T-helper 17 cell (primary cell): ENCODE measurements at places on chromosomes 13 and 19.

- no peak for DNase-seq
These were observed 113.2 kb downstream of the TM9SF2 start for GRCh38 chr13:99614465-99614885.

- no peak for DNase-seq
These were observed 379.0 kb downstream of the DNAJC15 start for GRCh38 chr13:43402380-43402779.

- DNase-seq = no peak
These were observed 31.6 kb upstream of the SLC46A3 start for GRCh38 chr13:28750187-28751045.

GRCh38 chr19:1984357-1984756 lies 31.2 kb downstream of the BTBD2 start:
- no peak for DNase-seq

GRCh38 chr19:14113762-14114414 lies 3.7 kb downstream of the PRKACA start:
- DNase-seq = peak; percentile 17

DNA sequence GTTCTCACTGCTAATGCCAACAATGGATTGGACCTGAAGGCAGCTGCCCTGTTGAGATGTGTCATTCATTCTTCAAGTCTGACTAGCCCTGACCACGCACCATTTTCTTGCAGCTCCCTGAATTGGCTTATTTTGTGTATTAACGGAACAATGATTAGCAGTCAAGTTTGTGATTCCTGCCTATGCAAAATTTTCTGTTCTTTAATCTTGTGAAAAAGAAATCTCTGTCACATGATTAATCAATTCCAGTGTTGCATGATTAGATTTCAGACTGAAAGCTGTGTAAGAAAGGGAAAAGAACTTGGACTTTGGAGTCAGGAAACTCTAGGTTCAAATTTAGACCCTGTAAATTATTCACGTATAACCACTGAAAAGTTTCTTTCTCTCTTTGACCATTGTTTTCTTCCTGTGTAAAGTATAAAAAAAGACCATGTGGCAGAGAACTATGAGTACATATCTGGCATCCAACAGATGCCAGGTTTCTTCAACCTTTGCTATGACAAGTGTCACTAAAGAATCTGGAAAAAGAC lies 64.5 kb upstream of the SLC10A2 start:
- no peak for DNase-seq

GRCh38 chr13:111549464-111549863 lies 229.0 kb downstream of the TEX29 start:
- no peak for DNase-seq

DNA sequence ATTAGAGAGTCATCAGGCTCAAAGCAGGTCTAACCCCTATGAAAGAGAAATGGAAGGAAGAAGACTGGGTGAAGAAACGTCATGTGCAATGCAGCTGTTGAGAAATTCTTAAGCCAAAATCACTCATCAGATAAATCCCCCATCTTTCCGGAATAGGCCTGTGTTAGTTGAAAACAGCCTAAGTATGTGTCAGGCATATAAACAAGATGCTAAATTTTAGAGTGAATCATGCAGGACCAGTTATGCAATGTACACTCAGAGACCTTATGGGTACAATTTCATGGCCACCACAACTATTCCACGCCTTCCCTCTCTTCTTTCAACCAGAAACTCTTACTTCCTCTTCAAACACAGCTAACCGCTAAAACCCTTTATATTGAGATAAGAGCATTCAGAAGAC lies 717.7 kb upstream of the ATXN8OS start:
- no peak for DNase-seq

- DNase-seq = peak; percentile 17
These were observed 717 bp downstream of the SPRYD7 start for GRCh38 chr13:49935171-49936074.

DNA sequence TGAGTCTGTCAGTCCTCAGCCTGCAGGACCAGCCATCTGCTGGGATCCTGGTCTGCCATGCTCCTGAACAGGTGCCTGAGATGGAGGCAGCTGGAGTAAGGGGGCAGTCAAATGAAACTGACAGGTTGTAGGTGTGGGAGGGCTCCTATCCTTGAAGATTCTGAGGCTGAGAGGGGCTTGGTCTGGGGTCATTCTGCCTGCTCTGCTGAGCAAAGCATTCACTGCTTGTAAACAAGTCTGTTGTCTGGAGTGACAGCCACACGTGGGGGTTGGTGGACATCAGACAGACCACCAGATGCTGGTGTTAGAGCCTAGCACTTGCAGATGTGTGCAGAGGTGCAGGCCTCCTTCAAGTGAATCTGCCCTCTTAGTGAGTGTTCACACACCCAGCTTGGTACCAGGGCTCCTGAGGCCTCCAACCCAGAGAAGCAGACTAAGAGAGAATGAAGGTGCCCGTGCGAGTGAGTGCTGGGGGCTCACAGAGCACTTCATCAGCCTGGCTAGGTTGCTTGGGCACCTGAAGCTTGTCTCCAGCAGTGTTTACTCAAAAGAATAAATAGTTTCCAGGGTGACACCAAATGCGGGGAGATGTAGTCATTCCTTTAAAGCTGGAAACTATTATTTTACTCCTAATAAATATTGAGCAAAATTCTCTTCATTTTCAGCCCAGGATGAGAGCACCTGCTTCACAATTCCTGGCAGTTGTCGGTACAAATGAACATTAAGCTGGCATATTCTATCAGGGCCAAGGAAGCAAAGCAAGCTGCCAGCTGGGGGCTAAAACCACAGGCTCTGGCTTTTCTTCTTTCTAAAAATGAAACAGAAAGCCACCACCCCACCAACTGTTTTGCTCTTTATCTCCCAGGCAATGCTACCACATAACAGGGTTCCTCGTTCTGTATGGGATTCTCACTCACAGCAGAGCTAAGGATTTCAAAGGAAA lies 82.3 kb downstream of the RNASEH2B start:
- DNase-seq = no peak

DNA sequence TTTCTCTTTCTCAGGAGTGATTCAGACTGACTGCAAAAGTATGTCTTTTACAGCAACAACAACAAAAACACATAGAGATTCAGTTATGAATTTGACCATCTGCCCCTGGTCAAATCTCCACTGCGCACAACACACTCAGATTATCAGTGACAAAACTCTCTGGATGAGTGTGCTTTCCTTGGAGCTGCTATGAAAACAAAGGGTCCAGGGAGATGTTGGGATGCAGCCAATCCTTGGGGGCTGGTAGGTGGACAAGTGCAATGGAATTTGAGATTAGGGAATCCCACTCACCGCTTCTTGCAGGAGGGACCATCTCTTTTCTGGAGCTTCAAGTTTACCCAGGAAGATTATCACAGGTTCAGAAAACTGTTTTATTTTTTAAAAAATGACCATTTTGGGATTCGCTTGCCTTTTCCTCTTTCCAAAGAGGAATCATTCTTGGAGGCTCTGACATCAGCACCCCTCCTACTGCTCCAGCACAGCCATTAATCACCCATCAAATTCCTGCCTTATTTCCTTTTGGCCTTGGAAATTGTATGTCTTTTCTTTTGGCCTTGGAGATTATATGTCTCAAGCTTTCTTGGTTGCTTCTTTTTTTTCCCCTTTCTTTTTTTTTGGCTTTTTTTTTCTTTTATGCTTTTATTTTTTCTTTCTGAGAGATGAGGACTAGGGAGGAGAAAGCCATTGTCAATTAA lies 311.8 kb downstream of the TSHZ3 start:
- DNase-seq = no peak

DNA sequence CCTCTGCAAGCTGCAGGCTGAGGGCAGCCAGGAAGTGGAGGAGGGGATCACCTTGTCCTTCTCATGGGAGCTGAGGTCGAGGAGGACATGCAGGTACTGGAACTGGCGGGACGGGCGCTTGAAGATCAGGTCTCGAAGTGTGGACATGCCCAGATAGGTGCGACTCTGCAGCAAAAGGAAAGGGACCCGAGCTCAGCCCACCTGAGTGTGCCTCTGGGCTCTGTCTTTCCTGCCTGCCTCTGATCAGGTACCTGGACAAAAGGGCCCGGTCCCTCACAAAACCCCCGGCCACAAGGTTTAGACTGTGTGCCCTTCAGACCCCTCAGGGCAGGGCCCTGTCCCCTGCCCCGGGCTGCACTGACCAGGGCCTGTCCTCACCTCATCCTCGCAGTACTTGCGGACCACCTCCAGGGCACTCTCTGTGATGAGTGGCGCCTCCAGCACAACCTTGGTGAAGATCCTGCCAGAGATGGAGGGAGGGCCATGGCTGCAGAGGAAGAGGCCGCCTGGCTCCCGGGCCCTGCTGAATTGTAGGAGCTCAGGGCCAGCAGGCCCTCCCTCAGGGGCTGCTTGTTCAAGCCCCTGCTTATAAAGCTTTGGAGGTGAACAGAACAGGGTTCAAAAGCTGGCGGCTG lies 12.5 kb upstream of the RSPH6A start:
- DNase-seq = no peak

- no peak for DNase-seq
These were observed 8.2 kb downstream of the IL4I1 start for GRCh38 chr19:49888510-49888824.

DNA sequence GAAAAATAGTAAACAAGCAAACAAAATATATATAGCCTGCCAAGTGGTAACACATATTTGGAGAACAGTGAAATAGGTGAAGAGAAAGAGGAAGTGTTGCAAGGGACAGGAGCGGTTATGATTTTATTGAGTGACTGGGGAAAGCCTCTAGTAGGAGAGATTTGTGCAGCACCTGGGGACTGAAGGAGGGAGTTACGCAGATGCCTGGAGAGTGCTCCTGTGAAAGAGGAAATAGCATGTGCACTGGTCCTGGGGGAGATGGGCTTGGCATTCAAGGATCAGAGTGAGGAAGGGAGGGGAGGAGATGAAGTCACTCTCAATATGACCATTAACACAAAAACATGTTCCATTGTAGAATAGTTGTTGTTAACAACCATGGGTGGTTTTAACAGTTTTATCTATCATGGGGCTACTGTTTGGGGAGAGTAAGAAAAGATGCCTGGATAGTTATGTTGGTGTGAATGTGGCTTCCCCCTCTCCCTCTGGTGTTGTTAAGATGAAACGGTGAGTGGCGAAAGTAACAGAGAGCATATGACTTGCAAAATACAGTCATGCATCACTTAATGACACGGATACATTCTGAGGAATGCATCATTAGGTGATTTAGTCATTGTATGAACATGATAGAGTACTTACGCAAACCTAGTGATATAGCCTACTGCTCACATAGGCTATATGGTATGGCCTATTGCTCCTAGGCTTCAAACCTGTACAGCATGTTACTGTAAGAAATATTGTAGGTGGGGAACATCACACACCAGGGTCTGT lies 251.7 kb upstream of the ARGLU1 start:
- no peak for DNase-seq

DNA sequence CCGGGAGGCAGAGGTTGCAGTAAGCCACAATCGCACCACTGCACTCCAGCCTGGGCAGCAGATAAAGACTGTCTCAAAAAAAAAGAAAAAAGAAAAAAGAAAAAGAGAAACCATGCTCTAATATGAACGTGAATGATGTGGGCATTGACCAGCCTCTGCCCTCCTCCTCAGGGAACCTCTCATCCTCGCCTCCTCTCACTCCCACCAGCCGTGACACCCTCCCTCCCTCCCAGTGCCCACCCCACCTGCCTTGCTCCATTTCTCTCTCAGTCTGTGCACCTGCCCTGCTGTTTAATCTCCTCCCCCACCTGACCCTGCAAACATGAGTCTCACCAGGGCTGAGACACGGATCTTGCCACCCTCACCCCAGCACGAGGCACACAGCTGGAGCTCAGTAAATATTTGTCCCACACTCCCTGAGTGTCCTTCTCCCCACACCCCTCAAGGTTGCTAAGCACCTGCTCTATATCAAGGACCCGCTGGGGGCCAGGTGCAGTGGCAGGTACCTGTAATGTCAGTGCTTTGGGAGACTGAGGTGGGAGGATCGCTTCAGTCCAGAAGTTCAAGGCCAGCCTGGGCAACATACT lies 7.5 kb upstream of the BCAT2 start:
- no peak for DNase-seq

DNA sequence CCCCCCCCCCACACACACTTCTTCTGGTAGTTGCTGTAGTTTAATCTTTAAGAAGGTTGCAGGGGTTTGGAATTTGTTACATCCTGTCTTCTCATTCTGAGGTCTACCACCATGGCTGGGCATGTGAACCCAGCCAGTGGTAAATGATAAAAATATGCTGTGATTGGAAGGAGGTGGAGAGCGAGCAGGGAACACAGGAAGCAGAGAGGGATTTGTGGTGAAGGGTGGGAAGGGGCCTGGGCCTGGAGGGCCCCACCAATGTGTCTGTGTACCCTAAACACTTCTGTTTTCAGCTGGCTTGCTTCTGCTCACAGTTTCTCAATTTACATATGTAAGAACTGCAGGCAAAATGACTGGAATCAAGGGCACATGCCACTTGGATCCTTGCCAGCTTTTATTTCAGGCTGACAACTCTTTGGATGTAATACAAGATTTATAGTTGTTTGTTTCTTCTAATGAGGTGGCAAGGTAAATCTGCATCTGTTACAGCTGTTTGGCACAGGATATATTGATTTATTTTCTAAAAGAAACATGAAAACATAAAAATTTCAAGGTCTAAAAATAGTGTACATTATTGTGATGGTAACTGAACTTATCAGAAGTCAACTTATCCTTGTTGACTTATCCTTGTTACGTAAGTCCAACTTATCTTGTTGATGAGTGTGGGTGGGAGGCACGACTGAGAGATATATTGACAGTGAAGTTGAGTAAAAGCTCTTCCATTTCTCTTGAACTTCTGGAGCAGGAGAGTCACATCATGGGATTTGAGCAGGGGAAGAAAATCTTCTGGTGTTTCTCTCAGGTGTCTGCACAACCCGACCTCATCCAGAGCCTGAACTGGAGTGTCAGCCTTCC lies 313.2 kb downstream of the SHISA2 start:
- no peak for DNase-seq

- no peak for DNase-seq
These were observed 150.5 kb downstream of the COL4A1 start for GRCh38 chr13:110156301-110157049.

- no peak for DNase-seq
These were observed 32.1 kb downstream of the RASL11A start for GRCh38 chr13:27302643-27303262.

GRCh38 chr13:43934273-43934672 lies 54.6 kb downstream of the LACC1 start:
- no peak for DNase-seq
